ENCODE measurements at places on chromosomes 6 and 20. TPM values are rescaled to one million over a fixed set of nuclear protein-coding genes. Genes with fewer than 3 reads are reported as not detected.

C4A gene
- 179 TPM for total RNA-seq

SOX18 gene
- total RNA-seq = 30.1 TPM

DNA sequence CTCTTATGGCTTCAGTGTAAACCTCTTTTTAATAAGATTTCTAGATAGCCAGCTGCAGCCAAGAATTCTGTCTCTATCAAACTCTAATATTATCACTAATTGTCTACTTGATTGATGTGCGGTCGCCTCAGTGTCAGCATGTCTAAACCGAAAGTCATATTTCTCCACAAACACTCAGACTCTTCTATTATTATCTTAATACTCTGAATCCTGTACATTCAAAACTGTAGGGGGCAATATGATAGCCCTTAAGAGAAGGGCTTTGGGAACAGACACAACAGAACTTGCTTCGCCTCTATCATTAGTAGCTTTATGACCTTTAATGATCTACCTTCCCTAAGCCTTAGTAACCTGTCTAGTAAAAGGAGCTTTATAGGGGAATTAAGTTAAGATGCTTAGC lies 379.7 kb upstream of the PTCHD4 start:
- DNase-seq = no peak

MICB gene
- total RNA-seq = 2.7 TPM

- peak; percentile 48 for DNase-seq
Measured at GRCh38 chr20:31707994-31708735, 14.5 kb downstream of the BCL2L1 start.

DNA sequence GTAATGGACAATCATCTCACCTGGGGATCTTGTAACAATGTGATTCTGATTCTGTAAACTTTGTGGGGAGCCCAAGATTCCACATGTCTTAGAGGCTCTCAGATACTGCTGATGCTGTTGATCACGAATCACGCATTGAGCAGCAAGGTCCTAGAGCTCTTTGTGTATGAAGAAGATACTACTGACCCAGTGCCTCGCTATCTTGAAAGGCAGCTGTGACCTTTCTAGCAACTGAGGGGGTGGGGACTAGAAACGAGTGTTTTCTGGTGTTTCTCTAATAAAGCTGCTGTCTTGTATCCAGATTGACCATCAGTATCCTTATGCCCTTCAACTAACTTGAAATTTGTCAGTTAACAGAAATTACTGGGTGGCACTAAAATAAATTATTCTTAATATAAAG lies 142.9 kb downstream of the MTHFD1L start:
- DNase-seq = no peak

CLDN20 gene
- total RNA-seq = 0.23 TPM

EEF1E1 gene
- total RNA-seq = 11.6 TPM

DEFB115 gene
- total RNA-seq = not detected

- DNase-seq = no peak
Measured at GRCh38 chr20:59082981-59083380, 40.4 kb upstream of the PRELID3B start.

DNA sequence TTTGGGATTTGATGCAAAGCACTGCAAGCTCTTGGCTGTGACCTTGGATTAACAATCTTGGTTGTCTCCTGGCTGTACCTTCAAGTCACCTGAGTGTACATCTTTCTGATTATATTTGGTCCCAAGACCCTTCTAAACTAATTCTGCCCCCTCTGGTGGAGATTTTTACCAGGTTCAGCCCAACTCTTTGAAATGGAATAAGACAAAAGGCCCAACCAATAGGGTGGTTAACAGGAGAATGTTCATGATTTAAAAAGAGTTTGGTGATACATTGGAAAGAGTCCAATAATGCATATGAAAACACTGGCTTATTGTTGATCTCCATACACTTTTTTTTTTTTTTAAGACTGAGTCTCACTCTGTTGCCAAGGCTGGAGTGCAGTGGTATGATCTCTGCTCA lies 77.5 kb upstream of the CD83 start:
- no peak for DNase-seq

- no peak for DNase-seq
Measured at GRCh38 chr6:34909320-34909883, 20.3 kb downstream of the ANKS1A start.

COL9A1 gene
- 0.09 TPM for total RNA-seq

- no peak for DNase-seq
Measured at GRCh38 chr20:24470746-24471582, 1.5 kb downstream of the SYNDIG1 start.

DNA sequence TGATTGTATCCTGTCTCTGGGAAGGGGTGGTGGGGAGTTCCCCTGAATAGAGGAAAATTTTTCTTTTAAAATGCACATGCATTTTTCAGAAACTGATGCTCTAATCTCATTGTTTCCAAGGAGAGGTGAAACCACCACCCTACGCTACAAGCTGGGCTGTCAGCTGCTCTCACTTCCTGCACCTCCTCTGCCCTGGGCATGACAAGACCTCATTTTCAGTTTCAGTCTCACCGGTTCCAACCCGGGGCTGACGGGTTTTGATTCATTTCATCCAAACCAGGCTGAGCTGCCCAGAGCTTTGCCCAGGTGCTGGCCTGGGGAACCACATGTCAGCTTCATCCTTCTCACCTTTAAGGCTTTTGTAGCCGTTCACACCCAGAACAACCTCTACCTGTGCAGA lies 99.7 kb downstream of the EYA2 start:
- no peak for DNase-seq

- no peak for DNase-seq
Measured at GRCh38 chr20:6086868-6087267, 33.0 kb upstream of the LRRN4 start.

DNA sequence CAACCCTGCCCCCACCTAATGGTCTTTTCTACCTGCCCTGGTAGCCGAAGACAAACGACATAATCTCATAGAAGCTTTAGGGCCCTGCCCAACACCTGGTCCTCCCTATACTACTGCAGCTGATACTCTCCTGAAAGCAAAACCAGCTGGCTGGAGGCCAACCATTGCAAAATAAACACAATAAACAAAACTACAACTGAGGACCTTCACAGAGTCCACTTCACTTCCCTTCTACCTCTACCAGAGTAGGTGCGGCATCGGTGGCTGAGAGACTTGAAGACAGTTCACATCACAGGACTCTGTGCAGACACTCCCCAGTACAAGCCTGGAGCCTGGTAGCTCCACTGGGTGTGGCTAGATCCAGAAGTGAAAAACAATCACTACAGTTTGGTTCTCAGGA lies 476.2 kb downstream of the MMUT start:
- no peak for DNase-seq

GRCh38 chr20:37283530-37284195 lies 5.8 kb upstream of the MANBAL start:
- peak; percentile 68 for DNase-seq

GRCh38 chr6:79571030-79571367 lies 33.8 kb upstream of the LCA5 start:
- no peak for DNase-seq

TNXB gene
- total RNA-seq = 30.1 TPM

RIMS1 gene
- total RNA-seq = 22.2 TPM

- peak; percentile 37 for DNase-seq
Measured at GRCh38 chr6:140062043-140063020, 687.9 kb upstream of the CITED2 start.

HLA-DOB gene
- 0.69 TPM for total RNA-seq

HRH3 gene
- total RNA-seq = not detected

- no peak for DNase-seq
Measured at GRCh38 chr6:46734867-46735719, at the start of gene PLA2G7. Gene PLA2G7, minus strand, starts transcription at chr6:46735375. Its CDS starts 12,484 bp downstream, at chr6:46722891.

UBE2C gene
- total RNA-seq = 2.9 TPM

RBBP8NL gene
- total RNA-seq = 6.2 TPM

PRDM13 gene
- total RNA-seq = not detected

GRCh38 chr20:54577637-54578036 lies 102.2 kb downstream of the DOK5 start:
- no peak for DNase-seq

DNA sequence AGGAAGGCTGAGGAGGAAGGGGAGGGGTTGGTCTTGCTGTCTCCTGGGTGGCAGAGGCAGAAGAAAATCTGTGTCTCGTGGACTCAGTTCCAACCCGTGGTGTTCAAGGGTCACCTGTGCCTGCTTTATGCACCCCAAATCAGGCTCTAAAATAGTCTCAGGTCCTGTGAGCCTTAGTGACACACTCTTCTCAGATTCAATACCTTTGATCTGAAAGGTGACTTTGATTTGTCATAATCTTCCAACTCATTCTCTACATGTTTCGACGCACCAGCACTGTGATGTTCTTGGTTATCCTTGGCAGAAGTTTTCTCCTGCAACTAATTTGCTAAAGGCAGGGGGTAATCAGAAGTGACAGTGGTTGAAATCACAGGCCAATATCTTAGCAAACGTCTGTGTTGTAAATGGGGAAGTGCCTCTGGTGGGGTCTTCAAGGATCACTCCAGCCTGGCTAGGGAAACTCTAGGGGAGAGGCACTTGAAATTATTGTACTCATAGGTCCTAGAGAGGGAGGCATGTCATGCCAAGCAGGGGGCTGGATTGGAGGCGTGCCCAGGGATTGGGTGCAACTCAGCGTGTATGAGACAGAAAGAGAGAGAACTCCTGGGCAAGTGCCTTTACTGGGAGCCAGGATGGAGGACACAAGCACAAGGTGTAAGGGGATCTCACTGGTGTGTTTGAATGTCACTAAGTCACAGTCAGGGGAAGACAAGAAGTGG lies 19.0 kb upstream of the PRND start:
- no peak for DNase-seq

PDE10A gene
- 29.0 TPM for total RNA-seq

DNA sequence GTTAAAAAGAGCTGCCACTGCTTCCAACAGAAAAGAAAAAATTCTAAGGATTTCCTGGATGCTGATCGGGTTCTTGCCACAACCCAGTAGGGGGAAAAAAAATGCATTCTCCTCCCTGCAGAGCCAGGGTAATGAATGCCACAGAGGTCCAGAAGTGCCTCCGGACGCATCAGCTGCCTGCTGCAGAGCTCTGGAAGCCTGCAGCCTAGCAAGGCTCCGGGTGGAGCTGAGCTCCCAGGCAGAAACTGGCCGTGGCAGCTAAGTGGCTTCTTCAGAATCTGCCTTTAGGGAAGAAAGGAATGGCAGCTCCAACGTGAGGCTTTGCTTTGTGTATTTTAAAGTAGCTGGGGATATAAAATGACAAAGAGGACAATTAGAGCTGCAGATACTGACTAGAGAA lies 155.0 kb downstream of the CFAP61 start:
- no peak for DNase-seq

DNA sequence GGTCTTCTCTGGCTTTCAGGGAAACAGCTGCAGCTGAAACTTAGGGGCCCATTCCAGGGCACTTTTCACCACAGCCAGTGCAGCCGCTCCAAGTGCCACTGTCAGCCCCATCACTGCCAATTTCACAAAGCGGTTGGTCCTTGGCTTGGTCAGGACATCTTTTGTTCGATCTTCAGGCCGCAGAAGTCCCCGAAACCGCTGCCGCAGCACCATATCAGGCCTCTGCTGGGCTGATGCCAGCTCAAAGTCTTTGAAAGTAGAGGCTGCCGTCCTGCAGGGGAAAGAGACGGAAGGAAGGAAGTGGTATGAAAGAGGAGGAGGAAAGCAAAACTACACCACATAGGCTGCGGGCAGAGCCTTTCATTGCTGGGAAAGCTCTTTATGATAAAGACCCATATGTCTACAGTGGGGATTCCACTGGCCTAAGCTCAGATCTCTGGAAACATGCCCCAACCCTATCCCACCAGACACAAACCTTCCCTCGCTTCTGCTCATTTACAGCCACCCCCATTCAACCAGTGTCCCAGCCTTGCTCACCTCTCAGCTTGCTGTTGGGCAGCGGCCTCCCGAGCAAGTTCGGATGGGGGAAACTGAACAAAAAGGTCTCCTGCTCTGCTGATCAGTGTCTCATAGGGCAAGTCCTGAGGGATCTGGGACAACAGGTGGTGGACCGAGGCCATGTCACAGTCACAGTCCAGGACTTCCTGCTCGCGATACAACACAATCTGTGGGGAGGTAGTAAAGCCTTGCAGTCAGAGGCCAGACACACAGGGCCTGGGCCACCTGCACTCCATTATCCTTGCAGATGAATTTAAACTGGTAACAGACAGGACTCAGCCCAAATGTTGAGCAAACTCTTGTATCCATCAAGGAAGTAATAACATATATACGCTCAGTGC lies 23.5 kb downstream of the TBC1D20 start:
- DNase-seq = no peak

SLPI gene
- 548 TPM for total RNA-seq

C6orf163 gene
- 2.6 TPM for total RNA-seq

ENPP1 gene
- total RNA-seq = 4.5 TPM

TSPO2 gene
- 1.0 TPM for total RNA-seq

GRCh38 chr20:42652266-42652665 lies 537.4 kb downstream of the PTPRT start:
- DNase-seq = no peak

DNA sequence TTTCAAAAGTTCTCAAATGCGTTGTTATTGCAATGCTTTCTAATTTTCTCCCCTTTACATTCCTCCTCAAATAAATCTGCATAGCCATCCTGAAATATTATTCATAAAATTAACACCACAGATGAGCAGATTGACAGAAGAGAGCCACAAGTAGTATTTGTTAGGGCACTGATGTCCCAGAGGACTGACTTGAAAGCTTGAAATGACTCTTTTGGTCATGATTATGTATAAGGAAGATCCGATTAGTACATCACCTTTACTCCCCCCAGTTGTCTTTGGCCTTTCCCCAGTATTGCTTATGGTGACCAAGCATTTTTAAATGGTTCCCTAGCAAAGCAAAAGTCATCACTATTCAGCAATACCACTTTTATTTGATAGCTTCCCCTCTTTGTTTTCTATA lies 187.6 kb downstream of the ADAT2 start:
- no peak for DNase-seq

GRCh38 chr20:10649080-10649796 lies 24.6 kb downstream of the JAG1 start:
- DNase-seq = no peak

DNA sequence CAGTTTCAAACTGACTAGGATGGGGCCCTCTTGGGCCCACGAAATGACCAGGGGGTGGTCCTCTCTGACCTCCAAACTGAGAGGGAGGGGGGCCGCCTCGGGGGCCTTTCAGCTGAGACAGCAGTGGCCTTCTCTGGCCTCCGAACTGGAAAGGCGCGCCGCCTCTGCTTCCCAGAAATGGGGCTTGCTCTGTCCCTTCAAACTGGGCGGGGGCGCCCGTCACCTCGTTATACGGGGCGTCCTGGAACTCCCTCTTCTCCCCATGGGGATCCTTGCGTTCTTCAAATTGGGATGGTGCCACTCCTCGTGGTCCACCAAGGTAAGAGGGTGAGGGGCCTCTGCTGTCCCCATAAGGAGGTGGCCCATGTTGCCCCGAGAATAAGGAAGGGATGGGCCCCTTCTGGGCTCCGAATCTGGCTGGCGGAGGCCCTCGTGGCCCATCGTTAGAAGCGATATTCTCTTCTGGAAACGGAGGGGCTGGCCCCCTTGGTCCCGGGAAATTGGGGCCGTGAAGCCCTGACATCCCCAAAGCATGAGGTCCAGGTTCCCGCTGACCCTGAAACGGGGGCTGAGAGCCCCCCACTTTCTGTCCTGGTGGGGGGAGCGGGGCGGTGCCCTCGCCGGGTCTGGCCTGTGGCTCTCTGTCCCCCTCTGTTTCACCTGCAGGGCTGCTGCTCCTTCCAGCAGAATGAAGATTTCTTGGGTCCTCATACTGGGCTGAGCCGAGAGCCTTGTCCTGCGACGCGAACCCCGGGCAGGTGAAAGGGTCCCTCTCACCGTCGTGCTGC lies 18.7 kb upstream of the TCFL5 start:
- no peak for DNase-seq
